Large intestine (tissue), 12 donors: ENCODE measurements at places on chromosomes 7 and 10.

- no peak for DNase-seq
Measured at GRCh38 chr7:65749518-65749917, 123.4 kb upstream of the VKORC1L1 start.

DNA sequence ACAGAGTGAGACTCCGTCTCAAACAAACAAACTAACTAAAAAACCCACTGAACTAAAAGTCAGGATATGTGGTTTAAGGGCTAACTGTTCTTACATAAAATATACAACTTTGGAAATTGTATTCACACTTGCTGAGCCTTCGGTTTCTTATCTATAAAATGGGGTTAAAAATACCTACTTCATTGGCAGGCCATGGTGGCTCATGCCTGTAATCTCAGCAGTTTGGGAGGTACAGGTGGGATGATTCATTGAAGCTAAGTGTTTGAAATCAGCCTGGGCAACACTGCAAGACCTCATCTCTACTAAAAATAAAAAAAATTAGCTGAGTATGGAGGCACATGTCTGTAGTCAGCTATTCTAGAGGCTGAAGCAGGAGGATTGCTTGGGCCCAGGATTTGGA, 115.4 kb upstream of the KLF6 start:
- no peak for DNase-seq

- no peak for DNase-seq
Measured at GRCh38 chr7:90412458-90413184, 9.4 kb downstream of the CLDN12 start.

DNA sequence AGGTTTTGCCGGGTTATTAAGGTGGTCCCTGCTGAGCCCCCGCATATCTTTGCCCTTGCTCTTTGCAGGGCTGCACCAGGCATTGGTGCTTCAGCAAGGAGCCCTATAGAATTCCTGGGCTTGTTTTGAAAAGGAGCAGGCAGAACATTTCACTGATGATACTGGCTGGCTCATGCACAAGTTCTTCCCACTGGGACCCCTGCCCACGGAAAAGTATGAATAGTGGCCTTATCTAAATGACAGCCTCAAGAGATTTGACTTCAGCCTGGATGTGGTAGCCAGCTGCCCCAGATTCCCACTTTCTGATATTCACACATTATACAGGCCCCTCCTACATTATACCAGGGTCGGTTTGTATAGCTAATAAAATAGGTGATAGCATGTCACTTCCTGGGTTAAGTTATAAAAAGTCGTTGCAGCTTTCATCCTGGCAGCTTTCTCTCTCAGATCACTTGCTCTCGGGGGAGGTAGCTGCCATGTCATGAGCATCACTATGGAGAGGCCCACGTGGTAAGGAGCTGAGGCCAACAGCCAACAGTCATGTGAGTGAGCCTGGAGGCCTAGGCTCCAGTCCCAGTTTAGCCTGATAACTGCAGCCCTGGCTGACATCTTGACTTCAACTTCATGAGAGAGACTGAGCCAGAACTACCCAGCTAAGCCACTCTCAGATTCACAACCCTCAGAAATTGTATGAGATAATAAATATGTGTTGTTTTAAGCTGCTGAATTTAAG, 16.8 kb upstream of the CRTAC1 start:
- no peak for DNase-seq

GRCh38 chr7:22728401-22729029, 1.5 kb downstream of the IL6 start:
- DNase-seq, result no peak

- DNase-seq, result no peak
Measured at GRCh38 chr7:112283382-112283910, 77.0 kb downstream of the ZNF277 start.

DNA sequence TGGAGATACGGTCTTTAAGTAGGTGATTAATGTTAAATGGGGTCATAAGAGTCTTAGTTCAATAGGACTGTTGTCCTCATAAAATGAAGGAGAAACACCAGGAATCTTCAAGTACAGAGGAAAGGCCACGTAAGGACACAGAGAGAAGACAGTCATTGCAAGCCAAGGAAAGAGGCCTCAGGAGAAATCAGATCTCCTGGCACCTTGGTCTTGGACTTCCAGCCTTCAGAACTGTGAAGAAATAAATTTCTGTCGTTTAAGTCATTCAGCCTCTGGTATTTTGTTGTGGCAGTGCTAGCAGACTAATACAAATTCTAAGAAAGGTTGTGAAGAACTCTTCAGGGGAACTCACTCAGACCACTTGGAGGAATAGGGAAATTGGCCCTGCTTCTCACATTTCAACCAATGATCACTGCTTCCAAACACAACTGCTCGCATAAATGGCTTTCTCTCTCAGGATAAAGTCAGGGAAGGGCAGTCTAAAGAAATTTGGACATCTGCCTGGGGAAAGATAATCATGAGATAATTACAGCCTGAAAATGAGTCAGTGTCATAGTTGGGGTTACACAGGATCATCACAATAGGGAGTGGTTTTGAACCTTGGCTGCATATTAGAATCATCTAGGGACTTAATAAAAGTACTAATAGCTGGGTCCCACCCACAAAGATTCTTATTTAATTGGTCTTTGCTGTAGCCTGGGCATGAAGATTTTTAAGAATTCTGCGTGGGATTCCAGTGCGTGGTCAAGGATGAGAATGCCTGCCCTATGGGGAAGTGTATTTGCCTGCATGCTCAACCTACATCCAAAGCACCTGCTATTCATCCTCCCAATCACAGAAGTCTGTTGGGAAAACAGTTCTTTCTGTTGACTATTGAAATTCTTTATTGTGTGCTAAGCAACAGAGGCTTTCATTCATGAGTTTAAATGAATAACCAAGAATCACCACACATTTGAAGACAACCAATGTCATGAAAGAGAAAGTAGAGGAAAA, 310.6 kb upstream of the PLXDC2 start:
- no peak for DNase-seq

DNA sequence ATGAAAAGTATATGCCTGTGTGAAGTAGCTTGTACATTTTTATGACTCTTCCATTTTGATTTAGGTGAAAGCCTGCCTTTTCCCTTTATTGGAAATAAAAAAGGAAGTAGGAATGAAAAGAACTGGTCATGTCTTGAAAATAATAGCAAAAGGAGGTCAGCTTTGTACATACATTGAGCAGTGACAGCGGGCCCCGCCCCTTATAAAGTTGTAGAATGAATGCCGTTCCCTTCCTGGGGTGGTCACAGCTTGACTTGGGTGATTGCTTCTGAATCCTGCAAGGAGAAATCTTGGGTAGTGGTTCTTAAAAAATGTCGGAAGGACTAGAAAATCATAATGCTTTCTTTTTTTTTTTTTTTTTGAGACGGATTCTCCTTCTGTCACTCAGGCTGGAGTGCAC, 31.7 kb downstream of the CAMK1D start:
- DNase-seq, result no peak

- no peak for DNase-seq
Measured at GRCh38 chr7:52285689-52286088, 749.7 kb upstream of the POM121L12 start.

DNA sequence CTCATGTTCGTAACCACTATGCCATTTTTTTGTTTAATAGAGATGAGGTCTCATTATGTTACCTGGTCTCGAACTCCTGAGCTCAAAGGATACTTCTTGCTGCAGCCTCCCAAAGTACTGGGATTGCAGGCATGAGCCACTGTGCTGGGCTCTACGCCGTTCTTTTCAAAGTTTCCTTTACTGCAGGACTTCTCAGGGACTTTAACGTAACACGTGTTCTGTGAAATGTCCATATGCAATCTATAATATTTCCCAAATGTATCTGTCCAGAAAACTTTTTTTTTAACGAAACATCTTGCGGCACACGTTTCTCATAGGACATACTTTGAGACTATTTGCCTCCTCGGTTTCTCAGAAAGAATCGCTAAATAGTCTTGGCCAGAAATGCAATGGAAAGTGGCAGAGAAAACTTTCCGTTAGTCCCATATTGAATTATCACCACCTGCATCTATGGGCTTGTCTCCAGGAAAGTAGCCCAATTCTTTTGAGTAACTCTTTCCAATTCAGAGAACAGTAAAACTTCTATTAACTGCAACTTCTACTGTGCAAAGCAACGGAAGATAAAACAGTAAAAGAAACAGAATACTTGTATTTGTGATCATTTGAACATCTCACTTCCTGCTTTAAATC, 96.3 kb downstream of the ELMO1 start:
- no peak for DNase-seq

GRCh38 chr7:85104432-85105205, 82.2 kb downstream of the SEMA3D start:
- DNase-seq, result no peak

DNA sequence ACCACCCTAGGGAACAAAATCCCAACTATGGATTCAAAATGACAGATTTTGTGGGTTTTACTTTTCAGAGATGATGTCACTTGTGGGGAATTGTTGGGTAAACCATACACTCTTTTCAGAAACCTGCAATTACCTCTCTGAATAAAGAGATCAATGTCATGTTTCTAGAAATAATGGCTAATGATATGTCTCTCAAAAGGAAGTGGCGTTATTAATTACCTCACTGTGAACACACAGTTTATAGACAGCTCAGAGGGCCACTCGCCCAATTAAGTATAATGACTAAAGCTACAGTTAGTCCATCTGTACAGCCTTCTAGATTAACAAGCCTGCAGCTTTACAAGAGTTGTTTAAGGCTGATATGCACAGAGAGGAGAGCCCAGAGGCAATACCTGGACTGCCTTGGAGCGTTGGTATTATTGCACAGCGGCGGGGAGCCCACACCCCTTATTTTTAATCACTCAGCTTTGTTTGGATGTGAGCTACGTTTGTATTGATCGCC, 79.5 kb downstream of the RAB11FIP2 start:
- no peak for DNase-seq

DNA sequence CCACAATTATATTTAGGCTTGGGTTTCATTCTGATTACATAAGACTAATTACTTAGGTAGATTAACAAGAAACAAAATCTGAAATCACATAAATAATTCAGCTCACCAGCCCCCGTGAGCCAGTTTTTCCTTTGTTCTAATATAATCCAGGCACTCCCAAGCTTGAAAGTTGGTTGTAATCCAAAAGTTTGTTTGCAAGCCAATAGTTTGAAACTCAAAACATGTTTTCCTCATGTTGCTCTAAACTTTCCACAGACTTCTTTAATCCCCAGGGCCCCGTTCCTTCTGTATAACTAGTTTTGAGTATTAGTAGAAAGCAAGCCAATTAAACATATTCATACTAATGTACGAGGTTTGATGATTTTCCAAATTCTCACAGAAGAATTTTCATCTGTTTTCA, 56.1 kb downstream of the SP8 start:
- no peak for DNase-seq

DNA sequence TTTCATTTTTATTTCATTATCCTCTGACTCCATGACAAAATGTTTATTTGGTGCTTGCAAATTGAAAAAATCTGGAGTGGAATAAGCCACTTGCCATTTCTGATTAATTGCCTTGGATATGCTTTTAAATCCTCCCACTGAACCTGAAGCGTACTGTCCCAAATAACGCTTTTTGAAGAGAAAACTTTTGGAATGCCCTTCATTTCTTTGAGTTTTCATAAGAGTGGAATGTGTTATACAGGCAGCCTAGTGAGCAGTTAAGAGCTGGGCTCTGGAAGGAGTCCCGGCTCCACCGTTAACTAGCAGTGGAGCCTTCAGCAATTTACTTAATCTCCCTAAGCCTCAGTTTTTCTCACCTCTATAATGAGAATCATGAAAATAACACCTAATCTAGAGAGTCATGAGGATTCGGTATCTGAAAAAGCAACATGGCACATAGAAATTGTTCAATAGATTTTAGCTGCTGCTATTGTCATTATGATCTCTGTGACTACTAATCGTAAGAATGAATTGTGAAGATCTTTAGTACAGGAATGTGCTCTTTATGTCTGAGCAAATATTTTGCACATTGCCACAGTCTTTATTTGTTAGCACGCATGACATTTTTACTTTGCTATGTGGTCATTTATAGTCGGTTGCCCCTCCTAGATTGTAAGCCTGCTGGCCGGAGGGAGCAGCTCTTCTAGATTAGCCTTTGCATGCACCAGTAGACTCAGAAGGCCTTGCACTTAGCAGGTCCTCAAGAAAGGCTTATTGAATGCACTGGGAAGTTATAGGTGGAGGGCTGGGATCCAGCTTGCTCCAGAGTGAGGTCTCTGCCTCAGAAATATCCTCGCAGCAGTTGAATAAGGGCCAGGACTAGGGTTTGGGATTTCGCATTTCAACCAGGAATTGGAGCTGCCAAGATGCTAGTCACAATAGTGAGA, 59.4 kb downstream of the PLCE1 start:
- DNase-seq, result no peak
